Fibroblast of mammary gland (primary cell): ENCODE measurements at places on chromosomes 2 and 18.

DNA sequence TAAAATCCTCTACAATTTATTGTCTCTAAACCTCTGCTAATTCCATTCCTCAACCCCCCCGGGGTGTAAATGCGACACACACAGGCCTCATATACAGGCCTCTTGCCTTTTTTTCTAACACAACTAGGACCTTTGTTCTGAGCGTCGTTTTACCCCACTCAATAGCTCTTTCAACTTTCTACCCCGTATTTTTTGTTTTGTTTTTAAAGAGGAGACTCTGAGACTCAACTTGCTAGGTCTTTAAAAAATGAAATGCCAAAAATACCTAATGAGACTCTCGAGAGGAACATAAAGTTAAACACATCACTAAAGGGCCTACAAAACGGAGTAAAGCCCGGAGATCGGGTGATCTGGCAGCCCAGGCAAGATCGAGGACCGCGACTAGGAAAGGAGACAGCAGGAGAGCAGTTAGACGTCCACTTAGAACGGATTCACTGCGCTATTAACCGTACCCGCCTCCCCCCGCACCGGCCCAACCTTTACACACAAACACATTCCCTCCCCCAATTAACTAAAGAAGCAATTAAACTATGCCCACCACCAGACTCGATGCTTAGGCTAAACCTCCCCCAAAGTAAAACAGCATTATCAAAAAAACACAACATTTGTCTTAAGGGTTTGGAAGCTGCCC is 1.7 kb downstream of the TRIP12 start:
- DNase-seq = peak; percentile 13

GRCh38 chr18:60506190-60506589 is 133.6 kb upstream of the MC4R start:
- DNase-seq = no peak

DNA sequence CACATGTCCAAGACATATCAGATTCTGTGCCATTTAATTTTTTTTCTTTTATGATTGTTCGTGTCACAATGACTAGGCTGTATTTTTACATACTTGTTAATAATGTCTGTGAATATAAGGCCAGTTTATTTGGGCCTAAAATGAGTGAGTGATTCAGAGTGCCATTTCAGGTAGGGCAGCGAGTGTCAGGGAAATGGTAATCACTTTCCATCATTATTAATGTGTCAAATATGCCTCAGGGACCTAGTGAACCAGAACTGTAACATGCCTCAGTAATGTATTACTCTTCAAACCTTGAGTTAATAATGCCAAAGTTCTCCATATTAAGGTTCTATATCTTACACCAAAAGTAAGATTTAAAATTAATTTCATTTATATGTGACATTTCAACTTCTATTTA is 8.6 kb downstream of the FAM171B start:
- DNase-seq = no peak

GRCh38 chr2:179222076-179222475 is 42.6 kb downstream of the SESTD1 start:
- DNase-seq = no peak

DNA sequence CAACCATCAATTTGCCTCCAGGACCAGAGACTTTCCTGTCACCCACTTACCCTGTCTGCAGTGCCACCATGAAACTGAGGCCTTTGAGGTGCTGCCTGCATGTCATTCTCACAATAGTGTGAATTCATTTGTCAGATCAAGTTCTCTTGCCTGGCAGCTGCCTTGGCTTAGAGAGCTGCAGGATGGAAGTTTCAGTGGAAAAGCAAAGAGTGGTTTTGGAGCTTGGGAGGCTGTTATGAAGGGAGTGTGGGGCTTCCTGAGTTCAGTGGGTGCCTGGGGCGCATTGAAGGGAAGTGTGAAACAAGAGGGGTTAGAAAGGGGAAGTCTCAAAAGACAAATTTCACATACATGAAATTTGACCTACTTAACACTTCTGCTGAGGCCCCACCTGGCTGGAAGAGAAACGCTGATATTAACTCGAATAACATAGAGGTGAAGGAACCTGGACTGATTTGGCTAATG is 7.9 kb upstream of the LBH start:
- no peak for DNase-seq

DNA sequence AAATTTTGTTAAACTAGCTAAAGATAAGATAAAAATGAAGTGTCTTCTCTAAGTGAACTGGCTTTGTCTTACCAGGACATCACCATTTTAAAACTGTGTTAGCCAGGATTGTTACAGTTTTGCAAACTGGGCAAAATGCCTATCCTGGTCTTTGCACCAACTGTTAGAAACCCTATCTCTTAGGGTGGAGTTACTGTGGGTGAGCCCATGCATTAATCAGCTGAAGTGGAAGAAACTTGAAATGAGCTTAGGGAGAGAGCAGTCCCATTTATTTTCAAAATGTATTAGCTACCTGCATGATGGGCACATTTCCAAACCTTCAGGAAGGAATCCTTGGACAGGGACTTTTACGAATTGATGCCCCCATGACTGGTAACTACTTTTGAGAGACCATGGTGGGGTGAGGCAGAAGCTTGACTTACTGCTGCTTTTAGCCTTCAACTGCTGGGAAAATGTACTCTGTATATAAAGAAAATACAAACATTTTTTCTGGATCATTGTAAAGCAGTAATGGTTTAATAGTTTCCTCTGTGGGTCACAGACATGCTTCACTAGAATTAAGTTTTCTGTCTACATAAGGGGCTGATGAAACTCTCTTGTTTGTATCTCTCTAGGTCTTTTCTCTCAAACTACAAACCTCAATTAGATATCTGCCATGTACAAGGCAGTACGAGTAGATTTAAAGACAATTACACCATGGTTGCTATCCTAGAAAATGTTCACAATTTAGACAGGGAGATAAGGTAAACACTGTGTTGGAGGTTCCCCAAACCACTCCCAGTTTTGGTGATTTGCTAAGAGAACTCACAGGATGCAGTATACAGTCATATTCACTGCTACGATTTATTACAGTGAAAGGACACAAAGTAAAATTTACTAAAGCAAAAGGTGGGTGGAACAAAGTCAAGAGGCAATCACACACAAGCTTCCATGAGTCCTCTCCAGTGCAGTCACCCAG is 321.4 kb upstream of the MMADHC start:
- peak; percentile 31 for DNase-seq

GRCh38 chr18:53496028-53496427 is 728.4 kb downstream of the MBD2 start:
- DNase-seq = no peak

- DNase-seq = peak; percentile 25
Measured at GRCh38 chr2:100246163-100247145, 75.8 kb downstream of the LONRF2 start.

- peak; percentile 89 for DNase-seq
Measured at GRCh38 chr18:53991202-53991601, 233.3 kb downstream of the MBD2 start.

- no peak for DNase-seq
Measured at GRCh38 chr2:65877331-65878010, 445.1 kb upstream of the SPRED2 start.
